ENCODE measurements at places on chromosomes 4 and X. TPM values are rescaled to one million over a fixed set of nuclear protein-coding genes. Genes with fewer than 3 reads are reported as not detected.

Gene PSAPL1
- total RNA-seq = not detected

Gene CT45A2
- total RNA-seq = not detected

Gene CFAP47
- not detected for total RNA-seq

Gene PASD1
- total RNA-seq = not detected

DNA sequence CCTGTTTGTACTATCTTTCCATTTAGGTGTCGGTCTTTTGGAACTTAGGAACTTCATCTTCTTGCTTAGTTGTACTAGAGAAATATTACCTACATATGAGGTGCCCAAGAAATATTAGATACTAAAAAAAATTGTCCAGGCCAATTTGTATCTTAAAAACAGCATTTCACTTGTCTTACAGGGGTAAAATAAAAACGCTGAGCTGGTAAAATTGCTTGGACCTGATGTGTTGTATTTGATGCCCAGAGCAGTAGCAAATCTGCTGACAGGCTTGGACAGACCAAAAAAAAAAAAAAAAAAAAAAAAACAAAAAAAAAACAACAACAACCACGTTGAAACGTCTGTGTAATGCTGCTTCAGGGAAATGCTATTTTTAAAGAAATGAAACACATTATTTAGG lies 150.4 kb upstream of the ARX start:
- DNase-seq = no peak

DNA sequence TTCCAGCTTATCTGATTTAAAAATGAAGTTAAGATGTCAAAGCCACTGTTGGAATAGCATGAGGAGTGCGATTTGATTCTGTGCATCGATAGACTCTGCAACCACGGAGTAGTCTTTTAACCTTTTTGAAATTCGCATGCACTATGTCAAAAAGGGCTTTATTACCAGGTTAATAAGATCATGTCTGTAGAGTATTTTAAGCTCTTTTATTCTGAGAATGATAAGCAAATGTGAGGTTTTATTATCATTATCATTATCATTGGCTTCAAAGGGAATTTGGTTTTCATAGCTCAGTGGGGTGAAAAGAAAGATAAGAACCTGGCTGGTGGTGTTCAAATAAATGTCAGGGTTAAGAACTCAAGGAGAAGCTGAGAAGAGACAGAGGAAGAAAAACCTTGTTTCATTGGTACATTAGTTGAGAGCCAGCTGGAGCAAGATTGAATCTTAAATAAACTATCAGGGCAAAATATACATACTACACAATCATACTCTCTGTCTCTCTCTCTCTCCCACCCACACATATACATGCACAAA lies 102.6 kb downstream of the MMRN1 start:
- DNase-seq = no peak

DNA sequence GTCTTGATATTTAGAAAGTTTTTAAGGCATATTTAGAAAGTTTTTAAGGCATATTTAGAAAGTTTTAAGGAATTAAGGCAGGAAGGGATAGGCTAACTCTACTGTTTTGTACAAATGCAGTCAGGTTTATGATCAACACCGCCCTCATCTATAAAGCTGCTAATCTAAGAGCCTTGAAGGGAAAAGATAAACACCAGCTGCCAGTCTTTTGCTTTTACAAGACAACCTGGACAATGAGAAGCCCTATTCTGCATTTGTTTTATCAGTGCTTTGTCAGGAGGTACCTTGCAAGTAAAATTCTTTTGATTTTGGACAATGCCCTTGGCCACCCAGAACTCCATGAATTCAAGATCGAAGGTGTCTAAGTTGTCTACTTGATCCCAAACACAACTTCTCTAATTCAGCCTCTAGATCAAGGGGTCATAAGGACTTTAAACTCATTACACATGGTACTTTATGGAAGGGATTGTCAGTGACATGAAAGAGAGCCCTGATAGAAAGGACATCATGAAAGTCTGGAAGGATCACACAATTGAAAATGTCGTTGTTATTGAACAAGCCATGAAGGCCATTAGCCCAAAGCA lies 39.8 kb downstream of the IL15 start:
- no peak for DNase-seq
